ENCODE measurements at places on chromosomes 12 and 14.

DNA sequence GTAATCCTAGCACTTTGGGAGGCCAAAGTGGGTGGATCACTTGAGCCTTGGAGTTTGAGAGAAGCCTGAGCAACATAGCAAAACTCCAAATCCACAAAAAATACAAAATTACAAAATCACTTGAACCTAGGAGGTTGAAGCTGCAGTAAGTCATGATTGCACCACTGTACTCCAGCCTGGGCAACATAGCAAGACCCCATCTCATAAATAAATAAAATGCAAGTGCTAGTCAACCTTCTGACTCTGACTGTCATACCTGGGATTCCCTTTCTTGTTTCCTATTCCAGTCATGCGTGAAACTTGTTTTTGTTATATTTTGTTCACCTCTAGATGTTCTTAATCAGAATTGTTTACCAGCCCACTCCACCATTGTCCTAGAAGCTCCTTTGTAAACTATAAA, 31.4 kb downstream of the ABCD4 start:
- no peak for DNase-seq

- peak; percentile 74 for DNase-seq
These were observed 107.2 kb downstream of the DUSP6 start for GRCh38 chr12:89245090-89245489.

DNA sequence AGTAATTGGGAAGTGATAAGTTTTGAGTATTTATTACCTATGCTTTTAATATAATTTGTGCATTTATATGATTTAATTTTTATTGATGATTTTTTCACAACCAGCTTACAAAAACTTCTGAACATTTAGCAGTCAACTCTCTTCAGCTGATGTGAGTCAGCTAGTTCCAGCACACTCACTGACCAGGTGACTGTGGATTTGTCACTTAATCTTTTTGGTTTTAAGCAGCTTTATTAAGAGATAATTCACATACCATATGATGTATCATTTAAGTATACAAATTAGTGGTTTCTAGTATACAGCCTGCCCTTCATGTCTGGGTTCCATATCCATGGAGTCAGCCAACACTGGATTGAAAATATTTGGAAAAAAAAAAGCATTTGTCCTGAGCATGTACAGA, 103.5 kb downstream of the SYNE2 start:
- DNase-seq: no peak

DNA sequence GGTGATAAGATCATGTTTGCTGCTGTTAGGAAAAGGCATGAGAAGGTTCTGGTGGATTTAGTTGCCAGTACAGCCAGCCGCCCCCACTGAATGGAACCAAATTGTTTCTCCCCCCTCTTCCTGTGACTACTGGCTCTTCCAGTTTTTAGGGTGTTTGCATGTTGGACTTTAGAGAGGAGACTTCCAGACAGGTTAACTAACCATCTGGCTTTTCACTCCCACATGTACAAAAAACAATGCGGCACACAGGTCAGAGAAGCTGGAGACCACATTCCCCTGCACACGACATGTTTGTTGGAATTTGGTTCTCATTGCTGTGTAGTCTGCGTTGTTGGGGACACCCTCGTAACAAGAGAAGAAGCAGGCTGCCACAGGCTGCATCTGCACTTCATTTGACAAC, 103.9 kb upstream of the TMEM132C start:
- DNase-seq: no peak

- peak; percentile 21 for DNase-seq
These were observed 58.3 kb upstream of the NR2C1 start for GRCh38 chr12:95131589-95132340.

GRCh38 chr12:94648578-94648977, 1.8 kb downstream of the TMCC3 start:
- no peak for DNase-seq

DNA sequence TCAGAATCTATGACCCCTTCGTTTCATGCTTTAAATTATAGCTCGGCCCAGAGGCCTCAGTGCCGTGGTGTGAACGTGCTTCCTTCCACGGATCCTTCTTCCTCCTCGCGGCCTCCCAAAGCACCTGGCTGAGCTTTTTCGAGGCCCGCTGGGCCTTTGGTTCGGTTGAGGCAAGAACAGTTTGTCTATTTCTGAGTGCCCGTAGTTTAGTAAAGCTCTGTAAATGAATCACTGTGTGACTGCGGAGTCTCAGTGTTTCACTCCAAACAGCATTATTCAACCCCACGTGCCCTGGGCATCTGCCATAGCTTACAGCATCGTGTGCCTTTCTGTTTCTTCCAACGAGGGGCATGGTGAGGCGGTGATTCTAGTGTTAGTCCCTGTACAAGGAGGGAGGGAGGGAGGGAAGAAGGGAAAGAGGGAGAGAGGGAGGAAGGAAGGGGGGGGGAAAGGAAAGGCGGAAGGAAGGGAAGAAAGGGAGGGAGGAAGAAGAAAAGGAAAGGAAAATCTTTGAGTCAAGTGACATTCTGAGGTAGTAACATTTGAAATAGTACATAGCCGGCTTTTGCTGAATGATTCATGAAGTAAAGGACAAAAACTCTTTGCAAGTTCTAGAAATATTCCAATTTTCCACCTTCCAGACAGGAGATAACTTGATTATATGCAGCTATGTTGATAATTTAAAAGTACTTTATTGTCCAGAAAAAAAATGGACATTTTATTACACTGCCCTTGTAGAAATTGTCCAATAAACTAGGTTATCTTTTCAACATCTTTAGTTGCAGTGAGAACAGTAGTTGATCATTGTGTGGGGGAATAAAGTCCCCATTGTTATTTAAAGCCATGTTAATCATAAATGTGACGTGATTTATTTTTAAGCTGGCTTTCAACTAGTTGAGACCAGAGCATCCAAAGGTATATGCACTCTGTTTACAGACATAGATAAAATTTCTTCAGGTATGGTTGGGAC, 1.2 kb upstream of the TRIM9 start:
- DNase-seq: peak; percentile 33

Data from trophoblast cell (in vitro differentiated cells and primary cell).